ENCODE measurements at places on chromosomes 7 and 10.

DNA sequence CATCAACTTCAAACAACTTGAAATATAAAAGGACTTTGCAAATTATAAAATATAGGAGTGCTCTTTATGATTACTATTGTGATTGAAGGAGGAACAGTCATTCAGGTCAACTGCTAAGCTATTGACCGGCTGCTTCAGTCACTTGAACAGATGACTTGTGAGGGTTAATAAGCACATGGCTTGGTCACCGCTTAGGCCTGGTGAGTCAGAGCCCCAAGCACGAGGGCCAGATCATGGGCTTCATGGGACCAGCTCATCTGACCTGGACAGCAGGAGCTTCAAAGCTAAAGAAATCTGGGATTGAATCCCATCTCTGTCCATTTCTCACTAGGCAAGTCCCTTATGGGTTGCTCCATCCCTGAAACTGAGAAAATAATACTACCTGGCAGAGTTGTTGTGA lies 60.4 kb upstream of the ADO start:
- no peak for DNase-seq

- DNase-seq, result no peak
Observed at GRCh38 chr7:108147031-108147563, 16.9 kb upstream of the LAMB4 start.

DNA sequence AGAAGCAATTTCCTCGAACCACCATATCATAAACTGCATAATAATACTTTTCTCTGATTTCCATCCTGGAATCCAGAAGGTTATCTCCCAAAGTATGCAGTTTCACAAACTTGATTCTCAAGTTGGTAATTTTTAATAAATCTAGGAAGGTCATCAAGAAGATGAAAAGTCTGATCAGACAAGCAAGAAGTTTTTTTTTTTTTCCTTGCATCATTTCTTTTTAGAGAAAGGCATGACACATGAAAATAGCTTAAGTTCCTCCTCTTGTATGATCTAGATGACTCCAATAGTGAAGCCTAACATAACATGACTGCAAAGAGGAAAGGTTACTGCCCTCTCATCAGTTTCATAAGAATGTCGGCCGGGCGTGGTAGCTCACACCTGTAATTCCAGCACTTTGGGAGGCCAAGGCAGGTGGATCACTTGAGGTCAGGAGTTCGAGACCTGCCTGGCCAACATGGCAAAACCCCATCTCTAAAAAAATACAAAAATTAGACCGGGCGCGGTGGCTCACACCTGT lies 22.2 kb downstream of the LAMB1 start:
- DNase-seq, result no peak

DNA sequence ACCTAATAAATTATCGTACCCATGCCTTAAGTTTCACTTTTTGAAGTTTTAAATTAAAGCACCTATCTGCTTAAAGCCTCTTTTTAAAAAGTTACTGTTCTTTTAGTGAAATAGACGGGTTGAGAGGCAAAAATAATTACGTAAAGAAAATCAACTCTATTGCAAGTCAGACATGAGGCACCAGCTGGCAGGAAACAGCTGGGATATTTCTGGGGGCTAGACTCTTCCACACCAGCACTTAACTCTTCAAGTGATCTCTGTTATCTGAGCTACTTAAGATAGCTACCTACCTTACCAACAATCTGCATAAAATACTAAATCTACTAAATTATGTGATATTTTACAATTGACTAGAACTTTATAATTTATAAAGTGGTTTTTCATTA lies 35.8 kb downstream of the GBF1 start:
- no peak for DNase-seq

GRCh38 chr7:157494506-157495176 lies 157.8 kb downstream of the DNAJB6 start:
- DNase-seq, result no peak

GRCh38 chr10:67924136-67924535 lies 39.7 kb downstream of the SIRT1 start:
- no peak for DNase-seq

- no peak for DNase-seq
Observed at GRCh38 chr7:30665449-30665848, 16.8 kb downstream of the CRHR2 start.

- no peak for DNase-seq
Observed at GRCh38 chr7:128168667-128169210, 72.3 kb upstream of the LEP start.

- no peak for DNase-seq
Observed at GRCh38 chr7:20298486-20298901, 32.2 kb upstream of the ITGB8 start.
